ENCODE measurements at places on chromosomes 12 and 14. TPM values are rescaled to one million over a fixed set of nuclear protein-coding genes. Genes with fewer than 3 reads are reported as not detected.

CLEC4A gene
- total RNA-seq, result 1.5 TPM

DNA sequence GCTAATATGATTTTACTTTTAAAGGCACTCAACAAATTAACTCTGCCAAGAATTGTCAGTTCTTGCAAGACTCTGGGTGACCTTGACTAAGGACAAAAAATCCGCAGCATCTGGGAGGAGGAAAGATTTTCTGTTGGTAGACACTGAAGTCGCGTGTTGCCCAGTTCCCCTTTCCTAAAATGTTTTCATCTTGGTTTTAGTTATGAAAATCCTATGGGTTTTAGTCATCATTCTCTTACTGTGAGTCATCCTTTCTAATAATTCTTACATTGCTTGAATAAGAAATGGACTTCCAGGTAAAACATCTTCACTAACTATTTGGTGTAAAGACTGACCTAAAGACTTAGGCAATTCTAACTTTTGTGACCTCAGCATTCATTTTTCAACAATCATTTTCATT, 9.1 kb downstream of the GSG1 start:
- DNase-seq, result no peak

- no peak for DNase-seq
These were observed 7.5 kb upstream of the CDCA4 start for GRCh38 chr14:105028251-105028927.

DNA sequence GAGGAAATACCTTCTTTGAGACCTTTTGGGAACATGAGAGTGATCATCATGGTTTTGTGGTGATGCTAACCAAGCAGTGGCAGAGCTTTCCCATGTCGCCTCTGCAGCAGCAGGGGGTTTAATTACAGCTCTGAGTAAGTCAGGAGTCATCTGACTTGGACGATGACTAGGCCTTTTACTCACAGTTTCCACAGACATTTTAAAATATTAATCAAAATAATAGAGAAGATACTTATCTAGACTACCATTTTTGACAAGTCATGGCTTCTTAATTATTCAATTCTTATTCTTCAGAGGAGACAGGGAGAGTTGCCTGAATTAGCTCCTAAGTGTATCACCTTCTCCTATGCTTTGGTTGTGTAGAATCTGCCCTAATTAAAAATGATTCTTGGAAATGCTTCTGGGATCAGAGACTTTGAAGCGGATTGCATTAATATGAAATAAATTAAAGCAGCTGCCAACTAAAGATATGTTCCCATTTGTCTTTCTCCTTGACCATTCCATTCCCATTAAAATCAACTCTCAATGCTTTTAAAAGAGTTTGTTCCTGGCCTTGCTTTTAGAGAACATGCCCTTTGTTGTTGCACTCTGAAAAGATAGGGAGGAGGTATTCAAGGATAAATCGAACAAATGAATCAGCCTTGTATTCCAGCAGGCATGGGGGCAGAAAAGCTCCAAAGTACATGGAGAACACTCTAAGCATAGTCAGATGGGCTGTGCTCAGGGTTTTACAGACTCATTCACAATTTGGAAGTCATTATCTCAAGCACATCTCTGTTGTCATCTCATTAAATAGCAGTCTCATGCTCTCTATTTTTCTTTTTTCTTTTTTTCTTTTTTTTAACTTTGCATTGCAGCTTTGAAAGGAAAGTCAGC, 7.7 kb upstream of the IFNG-AS1 start:
- no peak for DNase-seq

- no peak for DNase-seq
These were observed 85.5 kb downstream of the PDE3A start for GRCh38 chr12:20453756-20454310.
